ENCODE measurements at places on chromosomes 13 and 19.
A peak's percentile ranks its signal among the peaks of the same experiment; 100 is the strongest.

- no peak for DNase-seq
Measured at GRCh38 chr19:53982001-53982451, 9.4 kb upstream of the CACNG6 start.

DNA sequence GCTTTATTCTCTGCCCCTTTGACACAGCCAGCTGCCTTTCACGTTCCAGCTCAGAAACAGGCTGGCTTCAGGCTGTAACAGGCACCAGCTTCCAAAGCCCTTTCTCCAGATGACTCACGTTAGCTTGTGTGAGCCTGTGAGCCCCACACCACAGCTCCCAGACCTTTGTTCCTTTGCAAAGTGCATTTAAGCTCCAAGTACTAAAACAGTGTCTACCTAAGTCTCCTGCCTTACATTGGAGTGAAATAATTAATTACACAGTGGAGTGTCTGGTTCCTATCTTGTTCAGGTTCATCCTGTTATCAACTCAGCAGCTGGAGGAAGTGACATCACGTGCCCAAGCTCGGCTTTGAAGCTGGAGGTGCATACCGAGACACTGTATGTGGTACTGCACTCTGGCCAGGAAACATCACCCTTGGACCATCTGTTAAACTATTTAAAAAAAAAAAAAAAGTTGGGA, 475.8 kb downstream of the FOXO1 start:
- no peak for DNase-seq

- DNase-seq: no peak
Measured at GRCh38 chr19:55585658-55586339, 5.2 kb upstream of the ZNF579 start.

DNA sequence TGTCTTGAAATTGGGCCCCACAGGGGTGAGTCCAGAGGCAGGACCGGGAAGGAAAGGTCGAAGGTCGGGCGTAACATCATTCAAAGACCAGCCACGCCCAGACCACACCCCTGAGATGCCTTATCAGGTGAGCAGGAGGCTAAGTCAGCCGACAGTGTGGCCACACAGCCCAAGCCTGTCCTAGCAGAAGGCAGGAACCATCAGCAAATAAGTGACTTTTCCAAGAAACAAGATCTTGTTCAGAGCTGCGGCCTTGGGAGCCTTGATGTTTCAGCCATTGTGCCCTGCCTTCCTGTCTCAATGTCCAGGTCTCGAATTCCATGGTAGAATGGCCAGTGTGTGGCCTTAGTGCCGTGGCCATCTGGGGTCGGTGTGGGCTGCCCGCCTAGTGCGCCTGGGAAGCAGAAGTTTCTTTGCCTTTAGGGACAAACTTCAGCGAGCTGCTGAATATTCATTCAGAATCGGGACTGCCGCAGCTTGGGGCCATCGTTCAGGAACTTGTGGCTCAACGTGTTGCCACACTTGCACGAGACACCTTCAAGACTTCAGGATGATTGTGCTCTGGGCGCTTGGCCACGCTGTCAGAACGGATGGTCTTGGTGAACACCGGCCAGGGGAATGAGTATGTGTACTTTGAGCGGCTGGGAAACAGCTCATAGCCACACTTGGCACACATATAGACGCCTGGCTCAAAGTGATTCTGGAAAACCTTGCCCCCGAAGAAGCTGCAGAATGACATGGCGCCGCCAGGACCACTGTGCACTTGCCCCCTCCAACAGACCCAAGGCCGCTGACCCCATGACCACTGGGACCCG, 6.1 kb upstream of the IFNL4 start:
- no peak for DNase-seq

GRCh38 chr19:38671654-38672053, 24.2 kb downstream of the ACTN4 start:
- DNase-seq: no peak

GRCh38 chr19:10975374-10976130, 14.7 kb downstream of the SMARCA4 start:
- DNase-seq: no peak

GRCh38 chr19:49019242-49019932, 2.5 kb upstream of the LHB start:
- peak; percentile 45 for DNase-seq

GRCh38 chr19:24033963-24034342, 53.0 kb upstream of the ZNF254 start:
- DNase-seq: peak; percentile 53

DNA sequence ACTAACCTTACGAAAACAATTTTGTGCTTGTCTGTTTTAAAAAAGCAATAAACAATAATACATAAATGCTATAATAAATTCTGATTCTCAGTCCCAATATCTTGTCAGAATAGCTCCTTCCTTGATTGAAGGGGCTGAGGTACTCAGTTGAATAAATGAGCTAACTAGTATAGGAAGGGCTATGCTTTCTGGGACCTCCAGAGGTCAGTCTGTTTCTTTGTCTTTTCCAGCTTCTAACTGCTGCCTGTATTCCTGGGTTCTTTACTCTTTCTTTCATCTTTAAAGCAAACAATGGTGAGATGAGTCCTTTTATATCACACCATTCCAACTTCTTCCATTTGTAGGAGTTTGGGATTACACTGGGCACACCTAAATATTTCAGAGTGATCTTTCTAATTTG, 1297.0 kb upstream of the ATXN8OS start:
- no peak for DNase-seq

- DNase-seq: no peak
Measured at GRCh38 chr19:28876609-28877123, 336.3 kb downstream of the UQCRFS1 start.

- DNase-seq: no peak
Measured at GRCh38 chr13:56317841-56318240, 822.9 kb upstream of the PRR20A start.

- no peak for DNase-seq
Measured at GRCh38 chr13:91249370-91249769, 98.1 kb upstream of the MIR17HG start.

- DNase-seq: no peak
Measured at GRCh38 chr13:20412691-20413355, 112.8 kb downstream of the CRYL1 start.

GRCh38 chr13:68944272-68944671, 1163.4 kb upstream of the ATXN8OS start:
- no peak for DNase-seq

DNA sequence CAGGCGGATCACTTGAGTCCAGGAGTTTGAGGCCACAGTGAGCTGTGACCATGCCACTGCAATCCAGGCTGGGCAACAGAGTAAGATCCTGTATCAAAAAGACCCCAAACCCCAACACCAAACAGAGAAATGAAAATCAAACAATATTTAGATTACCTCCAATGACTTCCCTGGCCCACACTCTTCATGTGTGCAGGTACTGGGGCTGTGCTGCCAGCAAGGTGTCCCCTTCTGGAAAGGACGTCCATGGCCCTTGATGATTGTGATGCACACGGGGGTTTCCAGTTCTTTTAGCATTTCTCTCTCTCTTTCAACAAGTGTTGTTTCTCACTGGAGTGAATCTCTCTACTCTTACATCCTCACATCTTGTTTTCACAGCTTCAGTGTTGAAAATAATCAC, 23.7 kb upstream of the LGALS14 start:
- no peak for DNase-seq

DNA sequence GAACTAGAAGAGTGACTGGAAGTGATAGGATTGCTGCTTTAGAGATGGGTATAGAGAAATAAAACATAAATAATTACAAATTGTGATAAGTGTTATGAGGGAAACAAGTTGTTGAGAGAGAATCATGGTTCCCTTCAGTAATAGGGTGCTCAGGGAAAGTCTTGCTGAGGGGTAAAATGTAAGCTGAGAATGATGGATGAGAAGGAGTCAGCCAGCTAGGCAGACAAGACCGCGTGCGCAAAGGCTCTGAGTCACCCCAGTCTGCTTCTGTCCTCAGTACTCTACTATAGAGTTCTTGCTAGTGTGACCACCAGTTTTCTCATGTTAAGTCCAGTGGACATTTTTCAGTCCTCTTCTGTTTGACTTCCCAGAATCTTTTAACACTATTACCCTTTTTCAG, 39.5 kb downstream of the PCCA start:
- peak; percentile 16 for DNase-seq

- DNase-seq: no peak
Measured at GRCh38 chr19:15038294-15038693, 11.0 kb upstream of the CASP14 start.

GRCh38 chr19:3785938-3786824, at the start of gene MATK:
Gene MATK (minus strand): TSS chr19:3786381. CDS start chr19:3785135, 1,246 bp downstream.
- DNase-seq: peak; percentile 34

- no peak for DNase-seq
Measured at GRCh38 chr19:22118132-22118531, 65.8 kb downstream of the ZNF257 start.

DNA sequence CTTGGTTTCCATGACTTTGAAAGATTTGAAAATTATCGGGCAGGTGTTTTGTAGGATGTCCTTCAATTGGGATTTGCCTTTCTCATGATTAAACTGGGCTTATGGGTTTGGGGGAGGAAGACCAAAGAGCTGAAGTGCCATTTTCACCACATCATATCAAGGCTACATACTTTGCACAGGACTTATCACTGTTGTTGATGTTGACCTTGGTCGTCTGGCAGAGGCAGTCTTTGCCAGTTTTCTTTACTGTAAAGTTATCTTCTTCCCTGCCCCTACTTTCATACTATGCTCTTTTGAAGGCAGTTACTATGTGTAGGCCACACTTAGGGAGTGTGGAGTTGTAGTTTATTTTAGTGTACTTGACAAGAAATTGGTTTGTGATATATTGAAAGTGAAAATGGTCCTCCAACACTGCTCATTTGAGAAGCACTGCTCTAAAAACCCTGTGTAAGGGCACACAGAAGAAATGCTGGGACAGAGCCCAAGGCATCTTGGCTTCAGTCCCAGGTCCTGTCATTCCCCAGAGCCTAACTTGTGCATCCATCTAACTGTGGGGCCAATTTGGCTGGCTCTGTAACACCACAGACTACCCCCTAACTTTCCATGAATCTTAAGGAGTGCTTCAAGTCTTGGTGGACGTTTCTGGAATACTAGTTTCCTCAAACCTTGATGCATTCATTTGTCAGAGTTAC, 384.9 kb downstream of the KCNRG start:
- DNase-seq: no peak

DNA sequence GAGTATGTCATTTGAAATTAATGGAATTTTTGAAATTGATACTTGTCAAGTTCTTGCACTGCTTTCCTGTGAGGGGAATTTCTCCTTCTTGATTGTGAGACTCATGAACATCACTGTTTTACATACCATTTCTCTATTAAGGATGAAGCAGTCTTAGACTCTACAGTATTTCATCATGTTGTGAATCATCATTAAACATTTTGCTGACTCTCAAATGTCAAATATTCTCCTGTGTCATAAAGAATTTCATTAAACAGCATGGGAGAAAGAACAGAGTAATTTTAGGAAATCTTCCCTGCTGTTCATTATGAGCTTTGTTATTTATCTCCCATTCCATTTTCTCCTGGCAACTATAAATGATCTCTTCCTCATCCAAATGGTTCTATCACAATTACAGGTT, 729.0 kb downstream of the PCDH9 start:
- peak; percentile 67 for DNase-seq

DNA sequence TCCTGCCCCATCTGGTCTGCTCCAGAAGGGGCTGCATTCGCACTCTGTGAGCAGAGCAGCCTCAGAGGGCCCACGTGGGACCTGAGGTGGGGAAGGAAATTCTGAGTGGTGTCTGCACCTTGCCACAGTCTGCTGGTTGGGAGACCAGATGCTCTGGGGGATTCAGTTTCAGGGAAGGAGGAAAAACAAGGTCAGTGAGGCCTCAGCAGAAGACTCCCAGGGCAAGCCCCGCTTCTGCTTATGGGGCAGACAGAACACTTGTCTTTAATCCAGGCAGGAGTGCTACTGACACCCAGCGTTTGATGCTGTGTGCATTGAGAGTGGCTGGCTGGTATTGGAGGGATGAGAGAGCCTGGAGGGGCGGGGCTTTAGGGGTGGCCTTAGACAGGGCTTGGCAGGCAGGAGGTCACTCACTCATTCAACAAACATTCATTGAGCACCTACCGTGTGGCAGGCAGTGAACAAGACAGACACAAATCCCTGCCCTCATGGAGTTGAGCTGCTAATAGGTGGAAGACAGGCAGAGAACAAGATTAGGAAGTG, 4.9 kb upstream of the CLEC17A start:
- no peak for DNase-seq

GRCh38 chr13:38590796-38591507, 95.9 kb upstream of the FREM2 start:
- no peak for DNase-seq

DNA sequence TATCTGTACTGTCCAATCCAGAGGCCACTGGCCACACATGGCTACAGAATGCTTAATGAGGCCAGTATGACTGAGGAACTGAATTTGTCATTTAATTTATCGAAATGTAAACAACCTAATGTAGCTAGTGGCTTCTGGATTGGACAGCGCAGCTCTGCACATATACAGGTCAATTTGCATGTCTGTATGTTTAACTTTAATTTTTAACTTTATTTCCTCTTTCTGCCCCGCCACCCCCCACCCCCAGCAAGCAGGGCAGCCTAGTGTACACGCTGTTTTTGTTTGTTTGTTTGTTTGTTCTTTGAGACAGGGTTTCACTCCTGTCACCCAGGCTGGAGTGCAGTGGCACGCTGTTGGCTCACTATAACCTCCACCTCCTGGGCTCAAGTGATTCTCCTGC, 15.5 kb downstream of the ZSWIM9 start:
- DNase-seq: no peak

- no peak for DNase-seq
Measured at GRCh38 chr13:88736026-88736425, 1064.9 kb downstream of the SLITRK5 start.

GRCh38 chr13:99688776-99689175, 187.5 kb downstream of the TM9SF2 start:
- no peak for DNase-seq

DNA sequence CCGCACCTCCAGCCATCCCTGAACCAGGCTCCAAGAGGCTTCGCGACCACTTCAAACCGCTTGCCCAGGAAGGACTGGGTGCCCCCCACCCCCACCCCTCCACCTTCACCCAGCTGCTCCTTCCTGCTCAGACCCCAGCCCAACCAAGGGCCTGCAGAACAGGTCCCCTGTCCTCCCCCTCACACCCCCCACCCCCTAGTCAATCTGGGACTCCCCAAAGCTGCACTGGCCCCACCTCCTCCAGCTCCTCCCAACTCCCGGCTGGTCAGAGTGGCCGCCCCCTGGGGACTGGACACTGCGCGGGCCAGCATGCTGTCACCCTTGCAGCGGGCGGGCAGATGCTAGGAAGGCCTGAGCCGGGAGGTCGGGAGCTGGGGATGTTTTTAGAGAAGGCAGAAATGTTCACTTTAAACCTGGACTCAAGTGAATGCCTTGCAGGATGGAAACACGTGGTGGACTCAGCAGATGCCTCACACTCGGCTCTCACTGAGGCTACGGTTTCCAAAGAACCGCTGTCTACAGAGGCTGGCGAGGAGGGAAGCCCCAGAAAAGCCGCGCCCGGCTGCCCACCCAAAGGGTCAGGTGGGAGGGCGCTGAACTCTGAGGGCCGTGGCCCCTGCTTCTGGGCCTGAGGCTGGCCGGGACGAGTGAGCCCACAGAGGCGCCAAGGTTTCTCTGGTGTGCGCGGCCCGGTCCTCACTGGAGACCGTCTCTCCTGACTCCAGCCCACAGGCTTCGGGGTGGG, 8.0 kb downstream of the RPL36 start:
- DNase-seq: no peak

GRCh38 chr13:55660851-55661250, 1479.9 kb upstream of the PRR20A start:
- DNase-seq: no peak

GRCh38 chr19:55311797-55312196, 13.3 kb downstream of the TMEM150B start:
- no peak for DNase-seq

All from inflammatory macrophage treated with lipopolysaccharide for 4 hours (primary cell).